ENCODE measurements at places on chromosomes 3 and 15. TPM values are rescaled to one million over a fixed set of nuclear protein-coding genes. Genes with fewer than 3 reads are reported as not detected.

The TXNRD3 gene
- 5.2 TPM for polyA plus RNA-seq

The EPHB1 gene
- polyA plus RNA-seq = 0.84 TPM

The SLC51A gene
- not detected for polyA plus RNA-seq

The KIF15 gene
- 2.1 TPM for polyA plus RNA-seq

The PATL2 gene
- polyA plus RNA-seq = 0.13 TPM

The GABRR3 gene
- not detected for polyA plus RNA-seq

The NME9 gene
- 0.65 TPM for polyA plus RNA-seq

The GPR149 gene
- polyA plus RNA-seq = not detected

GRCh38 chr3:122512284-122512683, 2.5 kb downstream of the KPNA1 start:
- no peak for DNase-seq

- no peak for DNase-seq
Observed at GRCh38 chr3:187520027-187520945, 149.9 kb downstream of the SST start.

- no peak for DNase-seq
Observed at GRCh38 chr3:164679245-164679644, 399.1 kb downstream of the SI start.

DNA sequence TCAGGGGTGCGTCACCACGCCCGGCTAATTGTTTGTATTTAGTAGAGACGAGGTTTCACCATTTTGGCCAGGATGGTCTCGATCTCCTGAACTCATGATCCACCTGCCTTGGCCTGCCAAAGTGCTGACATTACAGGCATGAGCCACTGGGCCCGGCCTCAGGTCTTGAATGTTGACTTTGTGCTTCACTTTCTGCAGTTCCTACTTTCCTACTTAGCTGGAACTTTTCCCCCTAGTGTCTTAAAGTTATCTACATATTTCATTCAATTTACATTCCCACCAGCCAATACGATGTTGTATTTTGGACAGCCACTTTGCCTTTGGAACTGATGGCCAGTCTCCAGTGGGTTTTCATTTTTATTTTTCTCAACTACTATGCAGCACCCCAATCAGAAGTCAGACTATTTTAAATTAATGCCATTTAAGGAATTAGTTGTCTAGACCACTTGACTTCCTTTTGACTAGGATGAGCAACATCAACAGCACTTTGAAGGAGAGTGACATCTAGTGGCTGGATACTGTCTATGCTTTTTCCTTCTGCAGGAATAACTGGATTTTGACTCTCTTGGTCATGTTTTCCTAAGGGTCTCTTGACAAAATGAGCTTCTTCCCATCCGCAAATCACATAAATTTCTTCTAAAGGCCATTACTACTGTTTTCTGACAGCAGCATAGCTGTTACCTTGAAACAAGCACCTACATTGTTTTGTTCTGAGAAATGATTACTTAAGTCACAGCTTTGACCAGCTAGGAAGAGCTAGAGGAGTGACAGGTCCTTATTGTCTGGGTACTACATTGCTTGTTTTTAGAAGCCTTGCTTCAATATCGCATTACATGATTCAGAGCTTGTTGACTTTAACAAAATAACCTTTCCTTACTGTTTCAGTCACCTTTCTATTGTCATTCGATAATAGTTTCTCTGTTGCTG, 140.2 kb downstream of the ITPR1 start:
- peak; percentile 66 for DNase-seq

DNA sequence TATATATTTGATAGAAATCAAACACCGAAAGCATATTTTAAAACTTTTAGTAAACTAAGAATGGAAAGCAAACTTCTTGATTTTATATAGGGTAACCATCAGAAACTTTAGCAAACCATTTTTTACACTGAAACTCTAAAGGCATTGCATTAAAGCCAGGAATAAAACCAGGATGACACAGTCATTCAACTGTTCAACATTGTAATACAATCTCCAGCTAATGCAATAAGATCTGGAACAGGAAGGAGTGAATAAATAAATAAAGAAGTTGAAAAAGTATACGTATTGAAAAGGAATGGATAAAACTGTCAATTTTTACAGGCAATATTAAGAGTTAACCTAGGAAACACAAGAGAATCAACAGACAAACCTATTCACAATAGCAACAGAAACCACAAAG, 181.9 kb upstream of the TTC14 start:
- DNase-seq = no peak

DNA sequence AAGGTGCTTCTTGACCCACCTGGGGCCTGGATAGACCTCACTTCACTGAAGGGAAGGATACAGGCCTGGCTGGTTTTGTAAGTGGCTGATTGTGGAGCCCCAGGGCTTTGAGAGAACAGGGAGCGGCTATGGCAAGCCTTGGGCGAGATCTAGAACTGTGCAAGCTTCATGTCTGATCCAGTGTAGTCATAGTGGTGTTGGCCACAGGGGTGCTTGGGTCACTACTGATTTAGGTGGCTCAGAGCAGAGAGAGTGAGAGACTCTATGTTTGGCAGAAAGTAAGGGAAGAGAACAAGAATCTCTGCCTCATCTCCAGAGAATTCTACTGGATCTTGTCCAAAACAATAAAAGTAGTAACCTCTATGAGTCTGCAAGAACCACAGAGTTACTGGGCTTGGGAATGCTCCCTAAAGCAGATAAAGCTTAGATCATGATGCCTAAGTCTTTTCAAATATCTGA, 394.2 kb upstream of the EPHA3 start:
- DNase-seq = no peak

- peak; percentile 27 for DNase-seq
Observed at GRCh38 chr3:172289583-172289982, 158.7 kb downstream of the GHSR start.

GRCh38 chr15:23570486-23570885, 5.0 kb downstream of the MKRN3 start:
- no peak for DNase-seq

DNA sequence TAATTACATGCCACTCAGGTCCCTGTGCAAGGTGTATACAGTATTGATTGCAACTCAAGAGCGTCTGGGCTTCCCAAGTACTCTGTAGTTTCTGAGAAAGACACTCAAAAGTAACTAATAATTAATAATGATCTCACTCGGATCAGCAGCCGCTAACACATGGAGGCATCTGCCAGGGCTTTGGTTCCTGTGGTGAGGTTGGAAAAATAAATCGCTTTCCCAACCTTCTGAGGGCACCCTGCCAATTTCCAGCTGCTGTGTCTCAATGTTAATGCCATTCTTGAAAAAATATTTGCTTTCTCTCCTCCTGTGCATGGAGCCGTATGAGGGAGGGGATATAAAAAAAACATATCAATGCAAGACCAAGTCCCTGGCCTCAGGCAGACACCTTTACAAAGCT, 116.5 kb upstream of the SLC2A2 start:
- DNase-seq = no peak

GRCh38 chr3:107208100-107208499, 169.1 kb upstream of the CCDC54 start:
- no peak for DNase-seq

DNA sequence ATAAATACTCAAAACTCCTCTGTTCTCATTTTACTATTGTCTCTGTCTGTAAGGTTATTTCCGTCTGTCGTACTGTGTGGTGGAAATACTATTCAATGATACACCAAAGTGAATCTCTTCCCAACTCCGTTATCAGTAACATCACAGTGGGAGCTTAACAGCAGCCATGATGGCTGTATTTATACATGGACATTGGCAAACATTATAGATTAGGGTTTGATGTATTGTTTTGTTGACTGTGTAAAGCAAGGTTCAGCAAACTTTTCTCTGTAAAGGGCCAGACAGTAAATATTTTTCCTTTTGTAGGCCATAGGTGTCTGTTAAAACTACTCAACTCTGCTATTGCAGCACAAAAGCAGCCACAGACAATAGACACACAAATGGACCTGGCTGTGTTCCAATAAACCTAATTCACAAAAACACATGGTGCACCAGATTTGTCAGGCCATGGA, 23.2 kb downstream of the LIPC start:
- DNase-seq = no peak

- no peak for DNase-seq
Observed at GRCh38 chr15:89097313-89097712, 9.1 kb downstream of the ABHD2 start.

GRCh38 chr3:41234823-41235721, 35.8 kb downstream of the CTNNB1 start:
- DNase-seq = no peak

- no peak for DNase-seq
Observed at GRCh38 chr3:26198609-26199008, 408.7 kb downstream of the OXSM start.

DNA sequence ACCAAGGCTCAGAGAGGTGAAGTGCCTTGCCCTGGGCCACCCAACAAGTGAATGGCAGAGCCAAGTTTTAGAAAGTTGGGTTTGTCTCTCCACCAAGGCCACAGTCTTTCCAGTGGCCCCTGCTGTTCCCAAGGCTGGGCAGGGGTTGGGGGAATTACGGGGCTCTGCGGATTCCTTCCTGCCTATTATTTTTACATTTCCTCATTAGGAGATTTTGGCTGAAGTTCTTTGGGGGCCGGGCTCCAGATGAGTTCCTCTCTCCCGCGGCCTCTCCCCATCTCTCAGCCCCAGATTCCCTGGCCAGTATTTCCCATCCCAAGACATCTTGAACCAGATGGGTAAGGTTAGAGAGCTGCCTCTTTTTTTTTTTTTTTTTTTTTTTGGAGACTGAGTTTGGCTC, 44.0 kb upstream of the SMAD6 start:
- DNase-seq = no peak

- DNase-seq = no peak
Observed at GRCh38 chr3:71653414-71653807, 69.9 kb upstream of the FOXP1 start.

DNA sequence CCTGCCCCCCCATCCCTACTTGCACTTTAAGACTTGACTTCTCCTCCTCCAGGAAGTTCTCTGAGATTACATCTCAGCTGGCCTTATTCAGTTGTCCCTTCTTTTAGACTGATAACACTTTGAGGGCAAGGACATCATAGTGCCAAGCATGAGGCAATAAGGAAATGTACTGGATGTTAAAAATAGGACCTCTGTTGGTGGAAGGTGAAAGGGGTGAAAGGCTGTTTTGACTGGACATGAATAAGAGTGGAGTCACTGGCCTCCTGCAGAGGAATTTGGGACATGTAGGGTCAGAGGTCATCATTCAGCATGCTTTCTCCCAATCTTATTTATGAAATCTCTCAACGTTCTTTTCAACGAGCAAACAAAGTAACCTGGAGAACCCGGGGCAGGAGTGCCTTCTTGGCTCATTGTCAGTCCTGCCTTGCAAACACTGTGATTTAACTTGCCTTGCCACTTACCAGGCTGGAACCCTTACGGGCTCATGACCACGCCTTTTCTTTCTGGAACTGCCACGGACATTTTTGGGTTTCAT, 38.6 kb downstream of the TRIM71 start:
- DNase-seq = no peak

GRCh38 chr15:26838742-26839460, 28.0 kb upstream of the GABRA5 start:
- DNase-seq = peak; percentile 76

DNA sequence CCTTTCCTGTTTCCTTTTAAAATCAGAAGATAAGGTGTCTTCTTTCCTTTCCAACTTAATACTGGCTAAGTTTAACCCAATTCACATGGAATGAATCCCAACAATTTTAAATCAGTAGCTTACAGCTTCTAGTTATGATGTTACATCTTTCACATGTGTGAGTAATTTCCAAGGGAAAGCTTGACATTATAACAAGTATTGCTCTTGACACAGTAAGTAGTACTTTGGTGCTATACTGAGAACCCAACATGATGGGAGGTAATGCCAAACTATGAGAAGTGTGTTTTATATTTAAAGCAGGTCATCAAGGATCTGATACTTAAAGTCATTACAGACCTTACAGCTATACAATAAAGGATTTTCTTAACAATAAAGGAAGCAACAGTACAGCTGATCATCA, 29.1 kb downstream of the RABL3 start:
- DNase-seq = no peak

DNA sequence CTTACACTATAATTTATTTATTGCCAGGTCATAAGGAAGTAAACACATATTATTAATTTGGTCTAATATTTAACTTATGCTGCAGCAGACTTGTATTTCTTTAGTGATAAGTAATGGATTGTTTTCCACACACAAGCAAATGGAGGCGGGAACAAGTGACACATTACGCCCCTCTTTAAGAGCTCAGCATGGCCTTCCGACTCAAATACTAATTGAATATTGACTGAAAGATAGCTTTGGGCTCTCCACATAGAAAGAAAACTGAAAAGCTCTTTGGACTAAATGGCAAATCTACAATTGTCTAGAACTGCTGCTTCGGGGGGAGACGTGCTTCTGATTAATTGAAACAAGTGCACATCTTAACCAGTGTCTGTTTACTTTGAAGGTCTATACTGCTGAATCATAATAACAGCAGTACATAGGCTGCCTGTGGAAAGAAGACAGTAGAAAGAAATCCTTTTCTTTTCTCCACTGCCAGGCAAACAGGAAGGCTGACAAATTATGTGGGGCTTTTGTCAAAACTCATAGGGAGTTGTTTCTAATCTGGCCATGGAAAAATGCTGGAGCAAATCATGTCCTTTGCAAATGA, 15.9 kb downstream of the CADPS start:
- DNase-seq = no peak

DNA sequence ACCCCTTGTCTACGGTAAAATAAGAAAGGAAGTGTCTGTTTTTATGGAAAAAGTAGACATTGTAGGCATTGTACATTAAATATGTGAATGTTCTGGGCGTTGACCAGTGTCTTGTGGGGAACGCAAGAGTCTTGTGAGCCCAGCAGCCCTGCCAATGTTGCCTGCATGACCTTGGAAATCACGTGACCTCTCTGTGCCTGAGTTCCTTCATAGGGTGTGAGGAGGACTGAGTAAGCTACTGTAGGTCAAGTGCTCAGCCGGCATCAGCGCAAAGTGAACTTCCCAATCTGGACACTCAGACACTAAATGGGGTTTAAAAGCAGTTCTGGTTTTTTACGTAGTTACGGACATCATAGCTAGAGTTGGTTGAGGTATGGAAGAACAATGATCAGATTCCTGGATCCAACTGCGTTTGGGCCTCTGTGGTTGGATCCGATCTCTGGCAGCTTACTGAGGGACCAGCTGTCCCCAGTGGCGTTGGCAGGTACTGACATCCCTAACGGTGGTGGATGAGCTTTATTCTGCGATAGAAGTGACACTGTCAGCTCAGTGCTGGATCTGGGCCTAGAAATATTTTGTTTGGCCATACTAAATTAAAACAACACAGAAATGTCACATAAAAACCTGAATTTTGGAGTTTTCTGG, 63.8 kb downstream of the SPSB4 start:
- peak; percentile 50 for DNase-seq

GRCh38 chr15:37359893-37360290, 259.5 kb upstream of the MEIS2 start:
- no peak for DNase-seq

DNA sequence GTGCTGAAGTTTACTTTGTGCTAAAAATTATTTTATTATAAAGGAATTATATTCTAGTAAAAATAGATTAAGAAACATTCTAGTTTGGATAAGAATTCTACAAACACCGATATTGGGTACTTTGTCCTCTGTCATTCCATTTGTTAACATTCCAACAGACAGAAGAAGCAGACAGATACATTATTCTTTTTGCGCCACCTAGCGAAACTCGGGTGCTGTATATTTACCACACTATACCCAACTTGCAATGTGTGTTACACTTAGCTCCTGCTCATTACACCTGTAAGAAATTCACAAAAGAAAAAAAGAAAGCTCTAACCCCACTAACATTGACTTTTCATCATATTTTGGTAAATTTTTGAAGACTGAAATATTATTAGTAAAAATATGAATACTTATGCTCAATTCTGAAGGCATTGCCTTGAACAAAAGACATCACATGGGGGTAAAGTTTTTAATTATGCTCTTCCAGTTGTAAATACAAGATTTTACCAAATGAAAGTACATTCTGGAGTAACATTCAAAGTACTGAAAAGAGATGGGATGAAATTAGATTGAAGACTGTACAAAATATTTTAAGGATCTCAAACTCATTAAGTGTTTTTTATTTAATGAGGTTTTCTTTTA, 136.5 kb upstream of the MLF1 start:
- DNase-seq = peak; percentile 17

Measured in SK-N-SH (cell line).